ENCODE measurements at places on chromosomes 3 and 15. TPM values are rescaled to one million over a fixed set of nuclear protein-coding genes. Genes with fewer than 3 reads are reported as not detected.
A peak's percentile ranks its signal among the peaks of the same experiment; 100 is the strongest.

The MST1R gene
- total RNA-seq, result 2.6 TPM

The GOLGA8G gene
- total RNA-seq, result not detected

The TPRG1 gene
- total RNA-seq, result 0.61 TPM

The SAXO2 gene
- 3.9 TPM for total RNA-seq

The ZNF654 gene
- 8.6 TPM for total RNA-seq

The CLDN1 gene
- 0.14 TPM for total RNA-seq

The GP9 gene
- total RNA-seq, result not detected

DNA sequence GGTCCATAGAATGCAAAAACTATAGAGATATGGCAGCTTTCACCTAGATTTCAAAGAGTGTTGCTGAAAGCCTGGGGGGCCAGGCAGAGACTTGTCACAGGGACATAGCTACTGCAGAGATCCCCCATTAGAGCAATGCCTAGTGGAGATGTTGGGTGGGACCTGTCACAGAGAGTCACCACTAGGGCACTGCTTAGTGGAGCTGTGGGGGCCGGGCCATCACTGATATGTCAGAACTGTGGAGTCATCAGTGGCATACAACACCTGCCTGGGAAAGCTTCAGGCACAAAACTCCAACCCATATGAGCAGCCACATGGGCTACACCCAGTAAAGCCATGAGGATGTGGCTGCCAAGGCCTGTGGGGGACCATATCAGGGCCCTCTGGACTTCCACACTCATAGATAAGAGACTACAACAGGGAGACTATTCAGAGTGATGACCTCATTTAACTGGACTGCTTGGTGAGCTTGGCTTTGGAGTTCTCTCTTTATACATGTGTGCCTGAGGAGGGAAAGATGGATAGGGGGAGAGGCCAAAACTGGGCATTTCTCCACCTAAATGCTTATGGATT lies 176.3 kb downstream of the ZNF621 start:
- DNase-seq, result no peak

DNA sequence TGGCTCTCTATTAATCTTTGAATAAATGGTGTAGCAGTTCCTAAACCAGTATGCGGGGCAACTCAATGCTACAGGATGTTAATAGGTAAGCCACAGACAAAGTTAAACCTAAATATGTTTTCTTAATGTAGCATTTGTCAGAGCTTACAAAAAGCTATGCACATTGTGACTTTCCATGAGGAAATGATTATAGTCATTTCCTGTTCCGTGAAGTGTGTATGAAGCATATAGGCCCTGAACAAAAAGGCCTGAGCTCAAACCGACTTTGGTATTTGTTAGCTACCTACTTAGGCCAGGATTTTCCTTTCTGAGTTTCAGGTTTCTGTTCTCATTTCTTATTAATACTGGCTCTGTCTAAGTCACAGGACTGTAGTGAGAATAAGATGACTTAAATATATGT lies 14.2 kb downstream of the ZNF80 start:
- DNase-seq, result no peak

GRCh38 chr3:157121522-157121921 lies 38.4 kb downstream of the CCNL1 start:
- no peak for DNase-seq

GRCh38 chr3:185825006-185825638 lies at the start of gene IGF2BP2:
IGF2BP2 (minus strand) TSS chr3:185825042; CDS start chr3:185824960, 82 bp downstream.
- DNase-seq, result peak; percentile 77

DNA sequence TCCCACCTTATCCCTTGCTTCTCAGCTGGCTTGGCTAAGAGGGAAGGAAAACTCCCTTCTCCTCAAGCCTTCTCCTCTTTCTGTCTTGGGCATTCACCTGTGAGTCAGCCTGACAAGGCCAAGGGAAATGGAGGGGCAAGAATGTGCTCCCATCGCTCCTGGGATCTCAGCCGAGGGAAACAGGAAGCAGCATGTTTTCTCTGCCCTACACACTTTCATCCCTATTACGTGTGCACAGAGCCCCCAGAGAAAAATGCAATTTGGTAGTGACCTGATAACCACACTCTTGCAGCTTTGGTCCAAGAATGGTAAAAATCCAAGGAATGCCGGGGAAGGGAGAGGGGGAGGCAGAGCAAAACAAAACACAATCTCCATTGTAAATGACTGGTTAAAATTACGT lies 32.9 kb upstream of the MTMR10 start:
- DNase-seq, result no peak

DNA sequence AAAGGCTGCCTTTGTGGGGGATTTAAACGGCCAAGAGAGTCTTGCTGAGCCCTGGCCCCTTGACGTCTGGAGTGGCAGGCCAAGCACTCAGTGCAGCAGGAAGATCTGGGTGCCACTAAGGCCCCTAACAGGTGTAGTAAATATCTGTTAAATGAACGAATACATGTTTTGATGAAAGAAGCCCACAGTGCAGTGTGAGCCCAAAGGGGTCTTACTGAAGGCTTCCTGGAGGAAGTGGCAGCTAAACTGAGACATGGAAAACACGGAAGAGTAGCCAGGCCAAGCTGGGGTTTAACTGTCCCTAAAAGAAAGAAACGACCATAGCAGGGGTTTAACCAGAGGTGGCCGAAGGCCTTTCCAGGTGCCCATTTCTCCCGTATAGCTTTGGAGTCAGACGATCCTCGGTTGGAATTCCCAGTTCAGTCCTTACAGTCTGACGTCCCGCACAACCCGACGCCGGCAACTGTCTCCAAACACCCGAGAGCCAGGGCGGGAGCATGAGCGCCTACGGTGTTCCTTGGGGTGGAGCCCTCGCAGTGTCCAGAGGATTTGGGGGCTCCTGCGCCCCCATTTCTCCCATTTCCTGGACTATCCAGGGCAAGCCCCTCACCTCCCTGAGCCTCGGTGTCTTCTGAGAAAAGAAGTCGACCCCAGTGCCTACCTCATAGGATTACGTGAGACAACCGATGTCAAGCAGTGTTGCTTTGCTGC lies 910 bp upstream of the ABHD6 start:
- DNase-seq, result no peak

GRCh38 chr3:67495751-67496150 lies 158.7 kb downstream of the SUCLG2 start:
- DNase-seq, result no peak

GRCh38 chr3:47984075-47984728 lies 32.0 kb downstream of the MAP4 start:
- DNase-seq, result no peak

GRCh38 chr15:69323893-69324430 lies 25.2 kb downstream of the PAQR5 start:
- no peak for DNase-seq

- DNase-seq, result no peak
These were observed 137.7 kb downstream of the RAB11A start for GRCh38 chr15:66006986-66007385.

GRCh38 chr3:16945330-16945729 lies 60.6 kb downstream of the PLCL2 start:
- DNase-seq, result no peak

DNA sequence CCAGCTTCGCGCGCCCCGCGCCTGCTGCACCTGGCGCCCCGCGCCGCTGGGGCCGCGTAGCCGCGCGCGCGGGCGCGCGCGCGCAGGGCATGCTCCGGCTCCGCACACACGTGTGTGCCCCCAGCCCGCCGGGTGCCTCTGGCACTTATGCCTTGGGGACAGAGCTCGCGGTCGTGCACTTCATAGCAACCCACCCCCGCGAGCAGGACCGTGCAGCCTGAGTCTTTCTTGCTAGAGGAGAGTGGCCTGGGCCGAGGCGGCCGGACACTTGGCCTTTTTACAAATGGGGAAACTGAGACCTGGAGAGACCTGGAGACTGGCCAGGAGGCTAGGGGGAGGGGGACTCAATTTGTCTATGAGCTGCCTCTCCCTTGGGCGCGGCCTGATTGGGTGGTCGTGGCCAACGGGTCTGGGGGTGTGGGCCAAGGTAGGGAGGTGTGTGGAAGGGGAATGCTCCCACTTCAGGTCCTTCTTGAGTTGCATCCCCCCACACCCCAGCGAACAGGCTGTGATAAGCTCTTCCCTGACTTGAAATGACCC lies 562 bp downstream of the NBEAL2 start:
- no peak for DNase-seq

DNA sequence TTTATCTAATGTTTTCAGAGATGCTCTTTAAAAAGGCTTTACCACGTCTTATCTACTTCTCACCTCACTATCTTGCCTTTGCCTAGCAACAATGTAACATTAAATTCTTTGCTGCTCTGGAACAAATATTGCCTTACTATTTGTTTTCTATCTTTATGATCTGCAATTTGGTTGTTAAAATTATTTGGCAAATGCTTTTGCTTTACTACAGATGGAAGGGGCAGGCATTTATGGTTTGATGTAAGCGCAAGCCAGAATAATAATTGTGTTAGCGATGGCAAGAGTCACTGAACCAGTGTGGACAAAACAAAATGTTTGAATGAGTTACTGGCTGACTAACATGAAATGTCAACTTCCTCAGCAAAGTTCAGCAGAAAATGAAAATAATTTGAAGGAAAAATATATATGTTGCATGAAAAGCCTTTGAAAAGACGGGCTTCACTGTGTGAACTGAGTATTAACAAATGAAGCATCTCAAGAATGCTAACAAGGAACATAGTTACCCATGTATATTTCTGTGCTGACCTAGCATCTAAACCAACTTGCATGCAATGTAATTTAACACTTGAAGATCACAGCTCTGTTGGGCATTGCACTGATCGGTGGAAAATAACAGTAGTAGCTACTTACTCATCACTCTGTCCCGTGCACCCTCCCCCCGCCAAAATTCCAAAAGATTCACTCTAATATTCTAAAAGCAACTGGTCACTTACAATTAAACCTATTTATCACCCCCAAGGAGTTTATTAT lies 454.0 kb upstream of the ARHGEF26 start:
- DNase-seq, result no peak

DNA sequence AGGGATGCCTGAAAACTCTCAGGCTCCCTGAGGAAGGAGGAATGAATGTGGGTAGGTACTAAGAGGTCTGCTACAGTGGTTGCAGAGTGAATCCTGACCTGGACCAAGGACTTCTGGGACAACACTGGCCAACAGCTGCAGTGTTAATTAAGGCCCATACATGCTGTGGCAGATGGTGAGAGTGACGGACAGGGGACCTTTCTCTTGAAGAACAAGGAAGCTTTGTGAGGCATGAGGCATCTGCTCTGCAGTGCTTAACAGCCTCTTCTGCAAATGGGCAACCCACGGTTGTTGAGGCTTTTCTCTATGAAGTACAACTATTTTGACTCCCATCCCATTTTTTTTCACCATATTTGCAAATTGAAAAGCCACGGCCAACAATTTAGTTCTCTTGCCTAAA lies 26.6 kb upstream of the ACAN start:
- no peak for DNase-seq

DNA sequence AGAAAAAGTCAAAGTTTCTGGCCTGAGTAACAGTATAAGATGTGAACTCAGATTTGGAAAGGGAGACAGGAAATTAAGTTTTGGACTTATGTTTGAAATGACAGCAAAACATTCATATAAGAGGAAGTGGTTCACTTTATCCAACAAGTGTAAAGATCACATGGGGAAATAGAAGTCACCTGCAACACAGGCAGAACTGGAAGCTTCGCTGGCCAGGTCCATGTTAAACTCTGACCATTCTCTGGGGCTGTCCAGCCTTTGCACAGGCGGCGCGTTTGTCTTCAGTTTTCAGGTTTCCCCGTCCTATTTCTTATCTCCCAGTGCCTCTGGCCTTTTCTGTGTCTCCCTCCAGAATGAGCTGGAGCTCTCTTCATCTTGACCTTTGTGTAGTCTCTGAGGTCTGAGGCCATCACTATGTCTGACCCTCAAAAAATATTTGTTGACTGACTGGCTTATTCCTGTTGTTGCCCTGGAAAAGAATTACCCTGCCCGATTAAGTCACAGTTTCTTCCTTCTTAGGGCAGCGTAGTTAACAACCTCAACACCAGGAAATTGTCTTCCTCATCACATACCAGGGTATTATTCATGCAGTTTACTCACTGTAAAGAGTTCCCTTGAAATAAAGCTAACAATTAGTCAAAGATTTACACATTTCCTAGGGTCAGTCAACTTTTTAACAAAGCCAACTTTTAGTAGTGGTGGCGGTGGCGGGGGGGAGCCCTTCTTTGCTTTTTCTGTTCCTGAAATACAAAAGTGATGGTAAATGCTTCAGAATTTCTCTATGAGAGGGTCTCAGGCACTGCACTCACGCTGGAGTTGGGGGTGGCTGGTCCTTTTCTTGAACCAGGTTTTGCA lies 959 bp upstream of the RASA2 start:
- no peak for DNase-seq

DNA sequence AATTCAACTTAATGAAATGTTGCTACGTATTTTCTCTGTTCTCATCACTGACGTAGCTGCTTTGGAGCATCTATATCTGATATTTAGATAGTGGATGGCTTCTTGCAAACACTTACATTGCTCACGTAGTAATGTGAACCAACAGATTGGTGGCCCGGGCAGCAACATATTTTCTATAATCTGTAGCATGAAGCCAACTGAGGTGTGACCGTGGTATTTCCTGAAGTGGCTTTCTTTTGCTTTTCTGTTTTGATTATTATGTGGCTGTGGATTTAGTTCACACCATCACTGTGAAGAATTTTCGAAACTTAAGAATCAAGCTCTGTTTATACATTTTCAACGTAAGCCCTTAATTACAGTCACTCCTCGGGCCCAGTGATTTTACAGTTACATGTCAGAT lies 288.5 kb downstream of the LPP start:
- no peak for DNase-seq

- DNase-seq, result no peak
These were observed 41.5 kb upstream of the RAF1 start for GRCh38 chr3:12705374-12705926.

GRCh38 chr15:20409247-20409646 lies 132.4 kb downstream of the GOLGA6L6 start:
- no peak for DNase-seq

DNA sequence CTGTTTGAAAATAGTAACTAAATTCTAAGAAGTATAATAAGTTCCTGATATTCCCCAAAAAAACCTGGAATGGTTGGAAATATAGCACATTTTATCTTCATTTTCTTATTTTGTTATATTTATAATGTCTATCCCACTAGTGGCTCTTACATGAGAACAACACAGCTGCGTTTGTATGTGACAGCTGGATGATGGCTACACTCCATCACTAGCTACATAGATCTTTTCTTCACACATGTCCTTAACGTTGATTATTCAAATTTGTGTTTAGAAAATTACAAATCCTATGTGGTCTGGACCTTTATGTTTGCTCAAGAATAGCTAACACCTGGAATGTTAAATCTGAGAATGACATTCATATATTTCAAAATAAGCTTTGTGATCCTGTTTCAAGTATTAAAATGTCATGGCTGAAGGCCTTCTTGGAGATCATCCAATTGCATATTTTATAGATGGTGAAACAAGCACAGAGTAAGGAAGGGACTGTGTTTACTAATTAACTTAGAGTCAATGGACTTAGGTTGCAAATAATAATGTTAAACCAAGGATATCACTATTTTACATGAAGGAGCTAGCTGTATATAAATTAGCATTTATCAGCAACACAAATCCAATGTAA lies 60.8 kb downstream of the ATP13A5 start:
- DNase-seq, result no peak

DNA sequence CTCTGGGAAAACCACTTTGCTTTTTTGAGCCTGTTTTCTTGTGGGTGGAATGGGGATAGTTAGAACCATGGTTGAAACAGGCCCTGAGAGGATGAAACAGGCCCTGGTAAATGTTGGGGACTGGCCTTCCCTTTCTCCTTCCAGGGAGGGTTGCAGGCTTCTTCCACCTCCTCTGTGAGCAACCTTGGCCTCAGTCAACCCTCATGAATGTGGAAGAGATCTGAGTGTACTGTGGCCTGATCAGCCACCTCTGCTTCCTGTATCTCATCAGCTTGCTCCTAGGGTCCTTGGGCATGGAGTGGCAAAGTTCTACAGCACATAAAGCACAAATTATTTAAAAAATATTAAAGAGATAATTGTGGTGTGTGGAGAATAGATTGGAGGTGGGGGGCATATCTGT lies 17.6 kb upstream of the TRH start:
- no peak for DNase-seq
